Stimulated activated CD8-positive, alpha-beta memory T cell treated with anti-CD3 and anti-CD28 coated beads, Interleukin-7, amount 100 ng/mL, for 1 hour (primary cell): ENCODE measurements at places on chromosomes 2 and 18.

GRCh38 chr2:24174851-24175277, at the start of gene FAM228A:
Gene FAM228A, plus strand, starts transcription at chr2:24175053. Its CDS starts 428 bp downstream, at chr2:24175481.
- DNase-seq: no peak

GRCh38 chr2:3043726-3044125, 333.9 kb downstream of the EIPR1 start:
- DNase-seq: no peak

DNA sequence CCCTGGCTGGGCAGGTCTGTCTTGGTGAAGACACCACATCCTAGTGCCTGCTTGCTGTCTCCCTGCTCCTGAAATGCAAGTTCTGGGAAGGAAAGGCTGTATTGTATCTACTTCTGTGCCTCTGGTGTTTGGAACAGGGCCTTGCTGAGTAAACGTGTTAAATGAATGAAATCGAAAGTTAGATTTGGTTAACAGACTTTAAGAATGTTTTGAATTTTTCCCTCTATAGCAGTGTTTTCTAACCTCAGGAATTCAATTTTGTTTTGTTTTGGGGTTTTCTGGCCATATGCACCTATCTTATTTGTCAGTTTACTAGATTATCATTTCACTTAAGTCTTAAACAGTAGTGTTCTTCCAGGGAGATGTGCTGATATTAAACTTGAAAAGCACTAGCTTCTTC, 20.7 kb downstream of the FARP2 start:
- DNase-seq: no peak

DNA sequence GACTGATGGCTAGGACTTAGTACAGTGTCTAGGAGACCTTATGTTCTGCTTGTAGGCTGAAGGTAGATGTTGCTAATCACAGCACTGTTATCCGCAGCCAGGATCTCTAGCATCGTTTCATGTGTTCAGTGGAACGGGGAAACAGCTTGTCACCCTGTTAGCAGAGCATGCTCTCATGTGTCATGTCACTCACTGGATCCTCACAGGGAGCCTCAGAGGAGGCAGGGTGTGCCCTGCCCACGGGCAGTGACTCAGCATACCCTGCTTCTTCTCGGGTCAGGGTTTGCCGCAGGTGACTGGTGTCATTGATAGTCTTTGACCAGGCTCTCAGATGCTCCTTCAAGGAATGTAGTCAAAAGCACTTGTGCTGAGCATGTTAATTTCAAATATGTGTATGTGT, 44.4 kb downstream of the RPIA start:
- DNase-seq: no peak

DNA sequence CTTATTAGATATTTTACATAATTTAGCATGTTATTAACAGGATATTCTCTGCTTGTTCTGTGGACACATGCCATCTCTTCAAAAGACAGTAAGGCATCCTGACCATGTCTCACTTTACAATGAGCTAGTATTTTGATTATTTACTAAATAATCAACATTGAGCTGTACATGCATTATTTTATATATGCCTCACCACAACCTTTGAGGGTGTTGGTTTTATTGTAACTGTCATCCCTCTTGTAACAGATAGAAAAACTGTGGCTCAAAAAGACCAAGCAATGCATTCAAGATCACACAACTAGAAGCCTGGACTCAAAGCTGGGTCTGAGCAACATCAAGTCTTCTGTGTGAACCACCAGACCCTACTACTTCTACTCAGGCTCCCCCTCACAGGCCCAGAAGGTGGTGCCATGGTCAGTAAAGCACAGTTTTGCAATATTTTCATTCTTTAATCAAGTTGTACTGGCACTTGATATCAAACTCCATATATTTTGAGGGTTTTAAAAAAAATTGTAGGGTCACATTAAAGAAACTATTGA, 105.1 kb upstream of the ARL5A start:
- DNase-seq: no peak

- no peak for DNase-seq
Measured at GRCh38 chr2:160425434-160426151, 68.0 kb downstream of the RBMS1 start.

- no peak for DNase-seq
Measured at GRCh38 chr2:174217869-174218268, 30.5 kb downstream of the OLA1 start.

DNA sequence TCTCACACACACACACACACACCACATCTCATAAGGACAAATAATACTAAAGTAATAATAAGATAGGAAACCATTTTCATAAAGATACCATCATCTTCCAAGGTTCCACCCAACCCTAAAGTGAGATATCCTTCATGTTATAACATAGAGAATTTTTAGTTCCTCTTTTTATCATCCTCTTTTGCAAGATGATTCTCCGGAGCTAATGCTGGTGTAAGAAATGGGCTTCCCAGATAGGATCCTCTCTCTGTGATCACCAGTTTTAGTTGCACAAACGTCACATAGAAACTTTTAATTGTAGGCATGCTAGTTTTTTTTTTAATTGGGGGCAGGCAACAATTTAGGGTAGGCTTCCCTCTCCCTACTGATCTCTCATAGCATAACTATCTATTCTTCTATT, 49.6 kb downstream of the ARHGAP25 start:
- no peak for DNase-seq

DNA sequence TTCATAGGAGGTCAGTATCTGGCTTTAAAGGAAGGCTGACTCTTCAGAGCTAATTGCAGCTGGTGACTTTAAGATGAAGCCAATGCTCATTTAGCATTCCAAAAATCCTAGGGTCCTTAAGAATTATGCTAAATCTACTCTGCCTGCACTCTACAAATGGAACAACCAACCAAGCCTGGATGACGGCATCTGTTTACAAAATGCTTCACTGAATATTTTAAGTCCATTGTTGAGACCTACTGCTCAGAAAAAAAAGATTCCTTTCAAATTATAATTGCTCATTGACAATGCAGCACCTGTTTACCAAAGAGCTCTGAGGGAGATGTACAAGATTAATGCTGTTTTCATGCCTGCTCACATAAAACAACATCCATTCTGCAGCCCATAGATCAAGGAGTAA, 31.4 kb downstream of the YWHAQ start:
- DNase-seq: no peak

DNA sequence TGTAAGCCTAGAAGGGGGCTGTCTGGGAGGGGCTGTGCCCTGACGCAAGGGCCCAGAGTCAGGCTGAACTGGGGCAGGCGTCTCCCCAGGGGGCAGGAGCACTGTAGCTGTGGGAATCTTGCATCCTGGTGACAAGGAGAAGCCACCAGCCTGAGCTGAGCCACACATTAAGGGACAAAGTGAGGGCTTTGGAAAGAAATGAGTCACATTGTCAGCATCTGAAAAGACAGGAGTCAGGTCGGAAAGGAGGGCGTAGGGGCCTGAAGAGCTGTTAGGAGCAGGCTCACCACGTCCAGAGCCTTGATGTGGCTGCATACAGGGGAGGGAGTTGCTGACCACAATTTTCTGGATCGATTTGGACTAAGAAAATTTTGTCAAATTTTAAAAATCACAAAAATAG, 298.6 kb downstream of the CYP26B1 start:
- DNase-seq: no peak

DNA sequence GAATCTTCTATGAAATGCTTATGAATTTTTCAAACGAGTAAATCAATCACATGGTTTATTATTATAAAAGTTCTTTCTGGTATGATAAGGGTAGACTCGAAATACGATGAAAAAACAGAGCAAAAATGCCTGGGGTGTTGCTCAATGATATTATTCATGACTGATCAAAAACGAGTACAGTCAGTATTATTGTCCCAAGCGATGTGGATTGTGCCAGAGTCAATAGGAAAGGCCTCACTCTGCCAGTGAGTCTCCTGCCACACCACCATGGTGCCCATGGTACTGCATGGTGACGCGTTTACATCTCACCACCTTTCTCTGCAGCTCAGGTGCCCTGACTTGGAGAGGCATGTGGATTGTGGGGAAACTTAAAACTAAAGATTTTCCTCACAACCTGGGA, 58.5 kb downstream of the KCTD1 start:
- no peak for DNase-seq

DNA sequence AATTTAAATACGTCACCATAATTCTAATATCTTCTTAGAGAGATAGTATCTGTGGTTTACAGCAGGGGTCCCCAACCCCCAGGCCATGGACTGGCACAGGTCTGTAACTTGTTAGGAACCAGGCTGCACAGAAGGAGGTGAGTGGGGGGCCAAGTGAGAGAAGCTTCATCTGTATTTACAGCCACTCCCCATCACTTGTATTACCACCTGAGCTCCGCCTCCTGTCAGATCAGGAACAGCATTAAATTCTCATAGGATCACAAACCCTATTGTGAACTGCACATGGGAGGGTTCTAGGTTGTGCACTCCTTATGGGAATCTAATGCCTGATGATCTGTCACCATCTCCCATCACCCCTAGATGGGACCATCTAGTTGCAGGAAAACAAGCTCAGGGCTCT, 282.6 kb downstream of the ICOS start:
- no peak for DNase-seq

DNA sequence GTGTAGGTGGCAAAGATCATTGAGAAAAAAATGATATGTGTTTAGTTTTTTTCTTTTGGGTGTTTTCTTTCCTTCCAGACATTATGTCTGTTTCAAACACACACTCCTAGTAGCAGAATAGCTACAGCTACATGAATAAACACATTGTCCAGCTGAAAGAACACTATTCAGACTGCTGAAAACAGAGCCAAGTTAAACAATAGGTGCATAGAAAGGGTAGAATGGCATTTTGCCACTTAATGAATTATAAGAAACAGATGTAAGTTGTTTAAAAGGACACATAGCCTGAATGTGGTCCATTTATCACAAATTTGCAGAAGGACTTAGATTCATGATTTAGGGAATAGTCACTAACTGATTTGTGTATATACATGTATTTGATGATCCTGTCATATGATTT, 20.1 kb downstream of the CTLA4 start:
- DNase-seq: no peak

DNA sequence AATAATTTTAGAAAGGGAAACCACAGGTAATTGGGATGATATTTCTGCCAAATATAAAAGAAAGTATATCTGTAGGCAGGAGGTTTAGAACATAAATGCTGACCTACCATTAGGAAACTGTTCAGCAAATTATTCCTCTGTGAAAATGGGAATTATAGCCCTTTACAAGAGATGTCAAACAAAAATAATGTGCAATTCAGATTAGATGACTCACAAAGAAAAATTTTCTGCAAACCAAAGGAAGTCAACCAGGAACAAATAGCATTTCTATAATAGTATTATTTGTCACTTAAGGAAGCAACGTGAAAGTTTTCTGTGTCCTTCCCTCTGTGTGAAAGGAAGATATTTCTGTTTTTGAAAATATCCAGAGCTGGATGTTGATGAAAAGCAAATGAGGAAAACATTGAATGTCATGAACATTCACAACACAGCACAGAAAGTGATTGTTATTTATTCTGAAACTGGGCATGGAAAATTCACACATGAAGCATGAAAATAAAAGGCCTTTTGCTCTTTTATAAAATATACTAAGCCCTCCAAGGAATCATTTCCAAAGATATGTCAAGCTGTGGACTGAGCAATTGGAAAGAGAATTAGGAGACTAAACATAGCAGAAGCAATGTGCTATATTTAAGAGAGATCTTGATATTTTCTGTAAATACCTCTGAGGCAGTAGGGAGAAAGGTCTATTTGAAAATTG, 57.9 kb upstream of the SPHKAP start:
- no peak for DNase-seq

DNA sequence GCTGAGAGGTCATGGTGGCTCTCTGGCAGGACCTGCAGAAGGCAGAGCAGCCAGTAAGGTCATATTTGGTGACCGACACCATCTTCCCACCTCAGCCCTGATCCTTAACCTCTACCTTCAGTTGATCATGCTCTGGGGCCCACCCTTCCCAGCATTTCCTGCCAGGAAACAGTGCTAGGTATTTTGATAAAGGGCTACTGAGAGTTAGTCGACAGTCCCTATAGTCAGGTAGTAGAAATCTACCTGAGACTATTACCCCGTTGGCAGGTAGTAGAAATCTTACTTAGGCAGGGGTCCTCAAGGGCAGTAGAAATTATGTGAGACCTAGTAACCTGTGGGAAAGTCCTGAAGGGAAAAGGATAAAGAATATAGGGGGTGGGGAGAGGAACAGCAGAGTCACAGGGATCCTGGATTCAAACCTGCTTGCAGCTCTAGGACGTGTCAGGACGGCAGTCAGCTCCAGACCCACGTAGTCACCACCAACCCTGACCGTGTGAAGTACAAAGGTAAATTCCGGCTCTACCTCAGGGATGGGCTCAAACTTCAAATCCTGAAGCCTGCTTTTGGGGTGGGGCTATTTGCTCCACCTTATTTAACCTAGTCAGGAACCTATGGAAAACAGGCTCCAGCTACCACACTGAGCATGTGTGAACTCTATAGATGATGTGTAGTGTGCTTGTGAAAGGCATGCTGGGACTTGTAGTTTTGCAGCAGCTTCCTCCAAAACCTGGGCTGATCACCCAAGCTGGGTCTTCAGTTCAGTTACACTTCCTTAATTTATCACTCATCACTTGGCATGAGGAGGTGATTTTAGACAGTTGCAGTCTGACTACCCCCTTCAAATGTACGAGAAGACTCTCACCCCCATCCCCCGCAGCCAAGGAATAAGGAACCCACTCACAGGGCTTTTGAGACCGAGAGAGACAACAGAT, at the start of gene DQX1:
DQX1 (minus strand) TSS at position 515 of the 932 bp plus-strand sequence; CDS start at position 13, 502 bp downstream.
- DNase-seq: no peak

GRCh38 chr18:39591649-39592048, 2026.1 kb upstream of the CELF4 start:
- no peak for DNase-seq

- DNase-seq: peak; percentile 20
Measured at GRCh38 chr2:88159955-88160415, 10.2 kb upstream of the THNSL2 start.

GRCh38 chr18:1982056-1982455, 589.2 kb downstream of the METTL4 start:
- no peak for DNase-seq

- no peak for DNase-seq
Measured at GRCh38 chr2:233371641-233372040, 17.3 kb downstream of the DGKD start.

GRCh38 chr2:62527478-62528210, 21.6 kb upstream of the TMEM17 start:
- no peak for DNase-seq

DNA sequence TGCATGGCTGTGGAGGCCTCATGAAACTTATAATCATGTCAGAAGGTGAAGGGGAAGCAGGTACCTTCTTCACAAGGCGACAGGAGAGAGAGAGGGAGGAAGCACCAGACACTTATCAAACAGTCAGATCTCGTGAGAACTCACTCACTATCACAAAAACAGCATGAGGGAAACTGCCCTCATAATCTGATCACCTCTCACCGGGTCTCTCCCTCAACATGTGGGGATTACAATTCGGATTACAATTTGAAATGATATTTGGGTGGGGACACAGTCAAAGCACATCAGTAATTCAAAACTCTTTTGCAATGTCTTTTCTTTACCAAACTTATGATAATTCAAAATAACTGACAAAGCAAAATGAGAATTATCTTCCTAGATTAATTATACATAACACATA, 8.5 kb upstream of the CCDC68 start:
- DNase-seq: no peak

- DNase-seq: no peak
Measured at GRCh38 chr2:3944071-3944470, 240.7 kb downstream of the DCDC2C start.

GRCh38 chr2:168767258-168767657, 35.2 kb upstream of the NOSTRIN start:
- DNase-seq: no peak
